MG63 (cell line): ENCODE measurements at places on chromosomes 16 and 17. TPM values are rescaled to one million over a fixed set of nuclear protein-coding genes. Genes with fewer than 3 reads are reported as not detected.

Gene CBLN1
- not detected in 2 replicates for total RNA-seq

Gene CDH3
- not detected in 2 replicates for total RNA-seq

Gene TNFRSF17
- not detected in 2 replicates for total RNA-seq

Gene CA7
- not detected in 2 replicates for total RNA-seq

Gene KRTAP4-9
- not detected in 2 replicates for total RNA-seq

Gene WNT9B
- total RNA-seq = not detected in 2 replicates
